ENCODE measurements at places on chromosomes 13 and 19.

DNA sequence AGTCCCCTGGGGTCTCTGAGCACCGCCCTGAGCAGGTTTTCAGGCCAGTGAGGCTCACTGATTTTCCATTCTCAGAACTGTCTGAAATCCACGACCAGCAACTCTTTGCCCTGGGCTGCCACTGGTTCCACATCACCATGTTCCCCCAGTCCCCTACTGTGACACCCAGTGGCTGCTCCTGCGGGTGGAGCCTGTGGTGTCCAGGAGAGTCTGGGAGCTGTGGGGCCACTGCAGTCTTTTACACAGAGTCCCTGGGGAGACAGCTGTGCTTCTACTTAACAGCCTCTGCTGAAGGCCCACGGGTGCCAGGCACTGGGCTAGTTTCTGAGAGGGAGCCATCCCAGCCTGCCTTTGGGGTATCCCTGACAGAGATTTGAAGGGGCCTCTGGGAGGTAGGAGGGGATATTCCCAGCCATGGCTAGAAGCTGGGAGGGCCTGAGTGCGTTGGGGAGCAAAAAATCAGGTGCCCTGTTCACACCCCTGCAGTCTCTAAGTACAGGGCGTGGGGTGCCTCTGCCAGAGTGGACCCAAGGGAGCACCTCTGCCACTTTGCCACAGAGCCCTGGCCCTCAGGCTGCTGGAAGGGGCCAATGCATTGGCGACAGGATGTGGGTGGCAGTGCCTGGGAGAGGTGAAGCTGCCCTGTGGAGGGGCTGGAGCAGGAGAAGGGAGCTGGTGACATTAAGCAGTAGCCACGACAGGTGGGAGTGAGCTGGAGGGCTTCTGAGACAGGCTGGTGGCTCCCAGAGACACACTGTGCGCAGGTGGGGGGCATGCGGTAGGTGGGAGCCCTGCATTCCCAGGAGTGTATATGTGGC lies 200.2 kb upstream of the ZNF536 start:
- DNase-seq: no peak

DNA sequence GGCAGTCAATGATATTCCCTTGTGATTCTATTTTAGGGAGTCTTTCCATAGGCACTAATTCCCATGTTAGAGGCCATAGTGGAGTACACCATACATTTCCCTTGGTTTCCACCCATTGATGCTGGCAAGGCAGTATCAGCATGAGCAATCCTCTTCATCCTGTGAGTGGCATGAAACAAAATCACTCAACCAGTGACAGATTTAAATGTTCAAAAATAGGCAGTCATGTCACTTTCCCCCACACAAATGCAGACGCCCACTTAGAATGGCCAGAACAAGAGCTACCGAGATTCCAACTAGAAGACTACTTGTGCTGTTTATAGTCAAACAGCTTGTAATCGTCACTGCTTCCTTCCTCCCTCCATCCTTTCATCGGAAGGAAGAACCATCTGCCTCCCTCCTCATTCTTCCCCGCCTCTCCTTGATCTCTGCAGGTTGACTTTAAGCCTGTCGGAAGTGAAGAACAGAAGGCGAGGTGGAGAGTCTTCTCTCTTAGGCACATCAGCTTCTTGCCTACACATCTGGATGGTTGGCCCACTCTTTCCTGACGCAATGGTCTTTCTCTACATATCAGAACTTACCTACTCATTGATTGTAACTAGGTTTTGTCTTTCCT lies 22.6 kb downstream of the RASL11A start:
- DNase-seq: no peak

DNA sequence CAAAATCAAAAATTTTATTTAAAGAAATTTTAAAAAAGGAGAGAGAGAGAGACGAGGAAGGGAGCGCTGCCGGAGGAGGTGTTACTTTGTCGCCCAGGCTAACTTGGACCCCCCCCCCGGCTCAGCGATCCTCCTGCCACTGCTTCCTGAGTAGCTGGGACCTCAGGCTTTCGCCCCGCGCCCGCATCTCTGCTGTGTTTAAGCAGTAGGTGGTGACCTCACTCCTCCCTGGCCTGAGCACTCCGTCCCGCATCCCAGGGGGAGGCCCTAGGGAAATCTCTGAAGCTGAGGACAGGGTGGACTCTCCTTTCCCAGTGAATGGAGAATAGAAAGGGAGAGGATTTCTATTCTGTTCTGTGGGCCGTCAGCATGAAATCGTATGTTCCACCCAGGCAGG lies 485 bp upstream of the ZNF845 start:
- DNase-seq: no peak

DNA sequence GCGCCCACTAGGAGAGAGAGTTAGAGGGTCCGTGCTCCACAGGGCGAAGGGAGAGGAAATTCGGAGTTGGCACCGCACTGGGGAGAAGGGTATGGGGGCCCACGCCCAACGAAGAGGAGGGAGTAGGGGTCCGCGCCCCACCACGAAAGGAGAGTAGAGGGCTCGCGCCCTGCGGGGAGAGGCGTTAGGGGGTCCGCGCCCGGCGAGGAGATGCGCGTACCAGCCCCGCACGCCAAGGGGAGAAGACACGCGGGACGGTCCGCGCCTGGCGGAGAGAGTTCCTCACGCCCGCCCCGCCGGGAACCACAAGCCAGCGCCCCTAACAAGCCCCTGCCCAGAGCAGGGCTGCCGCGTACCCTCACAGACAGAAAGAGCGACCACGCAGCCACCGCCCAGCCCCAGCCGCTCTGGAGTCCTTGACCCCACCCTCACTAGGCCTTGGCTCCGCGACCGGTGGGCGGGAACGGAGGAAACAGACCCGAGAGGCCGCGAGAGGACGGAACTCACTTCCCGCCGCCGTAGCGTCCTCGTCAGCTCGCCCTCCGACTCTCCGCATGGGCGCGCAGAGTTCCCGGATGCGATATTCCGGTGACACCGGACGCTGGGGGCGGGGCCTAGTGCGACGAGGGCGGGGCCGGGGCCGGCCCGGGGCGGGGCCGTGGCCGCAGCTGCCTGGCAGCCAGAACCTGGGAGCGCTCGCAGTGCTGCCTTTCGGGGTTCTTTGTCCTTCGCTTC lies 20.0 kb upstream of the ZSCAN18 start:
- DNase-seq: no peak

DNA sequence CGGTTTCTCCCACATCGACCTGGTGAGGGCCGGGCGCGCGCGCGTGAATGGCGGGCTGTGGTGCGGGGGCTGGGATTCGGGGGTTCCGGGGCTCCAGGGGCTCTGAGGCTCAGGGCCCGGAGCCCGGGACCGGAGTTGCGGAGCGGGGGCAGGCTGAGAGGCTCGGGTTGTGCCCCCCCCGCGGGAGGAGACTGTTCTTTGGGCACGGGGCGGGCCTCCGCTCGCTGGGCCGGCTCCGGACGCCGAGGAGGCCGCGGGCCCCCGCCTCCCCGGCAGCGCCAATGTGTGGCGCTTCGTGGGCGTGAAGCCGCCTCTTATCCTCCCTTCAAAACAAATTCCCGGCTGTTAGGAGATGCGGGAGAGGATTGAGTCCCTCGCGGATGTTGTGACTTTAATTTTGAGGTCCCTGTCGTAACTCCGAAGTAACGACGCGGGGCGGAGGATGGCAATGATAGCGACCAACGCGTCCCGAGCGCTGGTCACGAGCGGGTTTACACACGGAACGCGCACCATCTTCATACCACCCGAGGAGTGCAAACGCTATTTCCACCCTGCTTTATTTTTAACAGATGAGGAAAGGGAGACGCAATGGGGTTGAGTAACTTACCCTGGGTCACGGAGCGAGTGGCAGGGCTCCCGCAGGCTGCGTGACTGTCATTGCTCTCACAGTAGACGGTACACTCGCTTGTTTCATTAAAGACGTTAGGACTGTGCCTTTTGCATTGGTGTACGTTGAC lies 536 bp downstream of the UBA2 start:
- peak; percentile 33 for DNase-seq

- DNase-seq: peak; percentile 42
Observed at GRCh38 chr19:2494447-2495129, 18.7 kb downstream of the GADD45B start.

DNA sequence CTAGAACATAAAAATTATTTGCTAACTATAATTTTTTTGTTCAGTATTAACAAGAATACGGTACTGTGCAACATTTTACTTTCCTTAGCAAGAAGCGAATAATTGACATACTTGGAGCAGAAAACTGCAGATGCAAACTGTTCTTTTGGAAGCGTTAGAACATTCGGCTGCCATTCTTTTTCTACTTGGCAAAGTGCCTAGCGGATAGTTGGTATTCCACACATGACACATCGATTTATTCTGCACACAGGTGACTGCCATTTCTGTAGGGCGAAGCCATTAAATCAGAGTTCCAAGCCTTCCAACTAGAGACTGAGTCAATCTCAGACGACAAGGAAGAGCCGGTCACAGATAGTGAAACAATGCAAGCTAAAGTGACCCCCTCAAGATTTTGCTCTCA lies 117.4 kb downstream of the TRPC4 start:
- no peak for DNase-seq

DNA sequence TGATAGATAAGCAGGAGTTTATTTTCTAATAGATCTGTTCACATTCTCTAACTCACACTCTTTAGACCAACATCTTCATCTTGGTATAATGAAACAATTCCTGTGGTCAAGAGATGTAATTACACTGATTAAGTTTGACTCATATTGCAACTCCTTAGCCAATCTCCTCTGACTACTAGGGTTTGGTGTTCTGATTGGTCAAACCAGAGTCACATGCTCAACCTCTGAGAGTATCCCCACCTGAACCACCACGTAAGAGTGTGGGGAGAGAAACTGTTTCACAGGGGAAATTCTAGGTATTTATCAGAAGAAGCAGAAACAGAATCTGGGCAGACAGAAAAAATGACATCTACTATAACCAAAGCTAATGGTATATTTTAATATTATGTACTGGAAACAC lies 42.4 kb downstream of the UQCRFS1 start:
- peak; percentile 28 for DNase-seq

DNA sequence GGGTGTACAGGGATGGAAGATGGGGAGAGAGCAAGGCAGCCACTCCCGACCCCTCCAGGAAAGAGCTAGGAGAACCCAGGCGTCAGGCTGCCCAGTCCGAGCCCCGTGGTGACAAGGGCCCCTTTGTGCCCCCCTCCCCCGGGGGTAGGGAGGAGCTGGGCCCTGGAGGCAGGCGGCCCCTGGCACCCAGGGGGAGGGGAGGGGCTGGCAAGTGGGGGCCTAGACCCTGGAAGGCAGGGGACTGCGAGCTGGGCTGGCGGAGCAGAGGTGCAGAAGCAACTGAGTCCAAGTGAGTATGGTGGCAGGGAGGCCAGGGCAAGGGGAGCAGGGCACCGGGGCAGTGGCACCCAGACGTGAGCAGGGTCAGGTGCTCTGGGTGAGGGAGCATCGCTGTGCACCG lies at the start of gene MAG:
MAG (plus strand) TSS at position 246 of the 400 bp plus-strand sequence. CDS start 3,248 bp downstream, outside the sequence.
- no peak for DNase-seq

- DNase-seq: no peak
Observed at GRCh38 chr13:37357548-37357947, 241.0 kb downstream of the POSTN start.

GRCh38 chr13:74661851-74662250 lies 527.6 kb upstream of the KLF12 start:
- no peak for DNase-seq

DNA sequence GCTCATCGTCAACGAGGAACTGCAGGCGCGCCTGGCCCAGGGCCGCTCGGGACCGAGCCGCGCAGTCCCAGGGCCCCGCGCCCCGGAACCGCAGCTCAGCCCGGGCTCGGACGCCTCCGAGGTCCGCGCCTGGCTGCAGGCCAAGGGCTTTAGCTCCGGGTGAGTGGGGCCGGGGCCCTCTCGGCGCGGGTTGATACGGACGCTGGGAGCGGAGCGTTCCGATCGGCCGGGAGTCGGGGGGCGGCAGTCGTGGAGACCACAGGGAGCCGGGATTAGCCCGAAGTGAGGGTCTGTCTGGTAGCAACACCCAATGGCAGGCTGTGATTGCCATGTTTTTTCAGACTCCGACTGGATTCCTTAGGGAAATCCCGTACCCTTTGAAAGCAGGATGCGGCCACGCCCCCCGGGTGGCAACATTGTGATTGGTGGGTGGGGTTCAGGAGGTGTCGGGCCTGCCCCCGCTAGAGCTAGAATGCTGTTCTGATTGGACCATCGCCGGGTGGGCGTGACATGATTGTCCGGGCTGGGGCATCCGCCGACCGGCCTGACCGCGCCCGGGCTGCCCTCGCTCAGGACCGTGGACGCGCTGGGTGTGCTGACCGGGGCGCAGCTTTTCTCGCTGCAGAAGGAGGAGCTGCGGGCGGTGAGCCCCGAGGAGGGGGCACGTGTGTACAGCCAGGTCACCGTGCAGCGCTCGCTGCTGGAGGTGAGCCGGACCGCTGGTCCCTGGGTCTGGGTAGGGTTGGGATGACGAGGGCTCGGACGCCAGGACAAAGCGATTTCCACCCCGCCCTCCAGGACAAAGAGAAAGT lies 11.3 kb downstream of the EPS8L1 start:
- DNase-seq: peak; percentile 65

- DNase-seq: no peak
Observed at GRCh38 chr13:75383064-75383715, 98.8 kb downstream of the TBC1D4 start.

- peak; percentile 35 for DNase-seq
Observed at GRCh38 chr19:50331221-50331993, 2.2 kb upstream of the KCNC3 start.

DNA sequence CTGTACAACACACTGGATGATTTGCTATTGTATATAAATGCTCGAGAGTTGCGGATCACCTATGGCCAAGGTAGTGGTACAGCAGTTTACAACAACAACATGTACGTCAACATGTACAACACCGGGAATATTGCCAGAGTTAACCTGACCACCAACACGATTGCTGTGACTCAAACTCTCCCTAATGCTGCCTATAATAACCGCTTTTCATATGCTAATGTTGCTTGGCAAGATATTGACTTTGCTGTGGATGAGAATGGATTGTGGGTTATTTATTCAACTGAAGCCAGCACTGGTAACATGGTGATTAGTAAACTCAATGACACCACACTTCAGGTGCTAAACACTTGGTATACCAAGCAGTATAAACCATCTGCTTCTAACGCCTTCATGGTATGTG lies 21.5 kb downstream of the OLFM4 start:
- DNase-seq: no peak

- peak; percentile 30 for DNase-seq
Observed at GRCh38 chr19:17766543-17767131, 15.4 kb downstream of the FCHO1 start.

GRCh38 chr13:103350147-103350546 lies 283.9 kb upstream of the SLC10A2 start:
- DNase-seq: no peak

DNA sequence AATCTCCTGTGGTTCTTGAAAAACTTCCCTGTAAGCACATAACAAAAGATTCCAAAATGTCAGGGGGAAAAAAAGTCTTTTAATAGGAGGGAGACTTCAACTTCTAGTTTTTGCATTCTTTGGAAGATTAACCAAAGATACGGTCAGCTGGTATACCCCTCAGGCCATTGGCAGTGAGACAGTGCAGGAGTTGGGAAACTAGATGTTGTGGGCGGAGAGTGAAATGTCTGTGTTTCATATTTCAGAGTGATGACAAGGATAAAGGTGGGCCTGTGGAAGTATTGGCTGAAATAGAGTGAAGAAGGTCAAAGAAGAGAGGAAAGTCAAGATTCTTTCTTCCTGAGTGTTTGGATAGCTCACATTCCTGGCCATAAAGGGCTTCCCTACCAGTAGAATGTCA lies 40.8 kb downstream of the CYP2B6 start:
- DNase-seq: no peak
